NCI-H774 (cell line): ENCODE measurements at places on chromosomes 1 and 21.

GRCh38 chr1:50976890-50977574 lies 7.0 kb downstream of the CDKN2C start:
- DNase-seq, result peak; percentile 59

DNA sequence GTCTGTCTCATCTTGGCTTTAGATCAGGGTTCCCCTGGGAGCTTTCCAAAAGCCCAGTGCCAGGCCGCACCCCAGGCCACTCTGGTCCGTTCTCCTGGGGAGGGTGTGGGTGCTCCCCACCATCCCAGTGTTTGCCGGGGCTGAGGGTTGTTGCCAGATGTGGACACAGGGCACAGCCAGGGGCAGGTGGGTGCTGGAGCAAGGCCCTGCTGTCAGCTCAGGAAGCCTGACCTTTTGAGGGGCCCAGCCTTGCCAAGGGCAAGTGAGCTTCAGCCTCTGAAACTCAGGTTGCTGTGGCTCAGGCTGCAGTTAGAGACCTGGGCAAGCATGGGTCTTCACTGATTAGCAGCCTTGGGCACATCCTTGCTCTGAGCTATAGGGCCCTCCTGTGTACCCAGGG lies 22.8 kb upstream of the ZBTB21 start:
- DNase-seq, result no peak

GRCh38 chr1:100430325-100430756 lies 78.0 kb downstream of the CDC14A start:
- DNase-seq, result no peak

DNA sequence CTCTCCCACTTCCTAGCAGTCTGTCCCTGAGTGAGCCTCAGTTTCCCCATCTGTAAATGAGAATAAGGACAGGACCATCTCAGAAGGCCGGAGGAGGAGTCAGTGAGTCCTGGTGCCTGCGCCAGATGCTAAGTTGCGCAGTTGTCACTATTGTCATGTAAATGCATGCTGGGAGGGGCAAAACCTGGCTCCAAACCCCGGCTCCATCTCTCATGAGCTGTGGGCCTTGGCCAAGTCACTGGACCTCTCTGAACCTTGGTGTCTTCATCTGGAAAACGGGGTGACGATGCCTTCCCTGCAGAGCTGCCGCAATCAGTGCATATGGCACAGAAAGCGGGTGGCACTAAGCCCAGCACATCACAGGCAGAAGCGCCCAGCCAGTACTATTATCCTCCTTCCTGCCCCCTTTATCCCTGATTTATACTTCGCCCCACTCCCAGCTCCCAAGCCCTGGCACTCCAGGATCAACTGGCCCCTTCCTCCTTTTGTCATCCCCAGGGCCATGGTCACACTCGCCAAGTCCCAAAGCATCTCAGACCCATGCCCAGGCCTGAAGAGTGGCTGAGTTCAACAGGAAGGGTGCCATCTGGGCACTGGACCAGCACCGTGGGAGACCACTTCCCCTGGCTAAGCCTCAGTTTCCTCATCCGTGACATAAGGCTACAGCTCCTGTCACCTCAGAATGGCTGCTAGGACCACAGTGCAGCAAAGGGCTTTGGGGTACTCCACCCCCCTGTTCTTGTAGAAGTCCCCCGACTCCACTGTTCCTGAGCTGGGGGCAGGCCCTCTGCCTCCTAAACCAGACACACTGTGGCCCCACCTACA lies 4.3 kb upstream of the PLEKHG5 start:
- no peak for DNase-seq

DNA sequence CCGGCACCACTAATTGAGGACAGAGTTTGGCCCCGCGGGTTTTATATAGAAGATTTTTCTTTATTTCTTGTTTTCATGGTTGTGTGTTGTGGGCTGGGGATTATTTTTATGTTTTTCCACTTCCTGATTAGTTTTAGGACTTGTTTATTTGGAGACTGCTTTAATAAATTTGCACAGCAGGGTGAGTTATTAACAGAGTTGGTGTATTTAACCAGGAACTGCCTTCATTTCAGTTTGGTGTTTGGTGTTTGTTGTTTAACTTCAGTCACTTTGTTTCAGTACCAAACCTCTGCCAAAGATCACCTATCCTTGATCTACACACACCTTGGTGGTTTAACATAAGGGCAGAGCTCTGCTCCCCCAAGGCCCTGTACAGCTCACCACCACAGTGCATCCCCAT lies 103.5 kb upstream of the LMO4 start:
- DNase-seq, result no peak
